ENCODE measurements at places on chromosomes 6 and 20. TPM values are rescaled to one million over a fixed set of nuclear protein-coding genes. Genes with fewer than 3 reads are reported as not detected.

ZNF391 gene
- total RNA-seq, result 0.18 TPM

DNA sequence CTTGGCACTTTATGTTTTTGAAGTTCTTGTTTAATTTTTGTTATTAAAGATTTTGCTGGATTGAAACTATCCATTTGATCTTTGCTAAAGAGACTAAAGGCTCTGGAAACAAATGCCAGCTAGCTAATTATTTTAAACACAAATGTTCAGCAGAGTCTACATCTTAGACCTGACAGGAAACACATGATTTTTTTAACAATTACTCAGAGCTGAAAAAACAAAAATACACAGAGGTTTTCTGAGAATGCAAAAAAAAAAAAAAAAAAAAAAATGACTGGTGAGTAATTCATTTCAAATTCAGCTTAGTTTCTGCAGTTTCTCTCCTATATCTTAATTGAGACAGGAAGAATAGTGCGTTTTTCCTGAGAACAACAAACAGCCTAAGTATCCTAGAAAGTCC is 448.0 kb downstream of the TENT5A start:
- H3K36me3 ChIP-seq, result no peaks in the 10 kb centered on the region
- no peak overlapping the region for H3K4me3 ChIP-seq
- no peaks in the 10 kb centered on the region for H3K4me1 ChIP-seq
- no peak for DNase-seq
- no peaks in the 10 kb centered on the region for H3K27me3 ChIP-seq

GRCh38 chr6:81969011-81969410 is 216.5 kb upstream of the TENT5A start:
- no peaks in the 10 kb centered on the region for H3K27me3 ChIP-seq
- H3K36me3 ChIP-seq, result no peaks in the 10 kb centered on the region
- no peak overlapping the region for H3K27ac ChIP-seq
- DNase-seq, result no peak
- no peaks in the 10 kb centered on the region for H3K4me1 ChIP-seq
- H3K4me3 ChIP-seq, result no peak overlapping the region

DNA sequence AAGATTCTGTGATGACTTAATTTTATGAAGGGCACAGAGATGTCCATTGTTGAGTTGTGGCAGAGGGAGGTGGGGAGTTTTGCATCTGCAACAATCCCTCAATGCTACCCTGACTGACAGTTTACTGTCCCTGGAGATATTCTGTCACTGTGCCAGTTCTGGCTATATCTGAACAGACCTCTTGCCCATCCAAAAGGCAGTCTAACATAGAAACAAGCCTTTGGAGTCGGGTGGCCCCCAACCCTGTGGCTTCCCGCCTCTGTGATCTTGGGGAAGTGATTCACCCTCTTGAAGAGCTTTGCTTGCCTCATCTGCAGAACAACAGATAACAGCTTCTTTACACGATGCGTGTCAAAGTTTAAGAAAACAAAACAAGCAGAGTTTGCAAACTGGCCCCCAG is 3.8 kb upstream of the E2F1 start:
- H3K4me3 ChIP-seq, result no peak overlapping the region
- DNase-seq, result peak; percentile 53
- no peaks in the 10 kb centered on the region for H3K27me3 ChIP-seq
- peak overlapping the region; percentile 51 for H3K27ac ChIP-seq

DNA sequence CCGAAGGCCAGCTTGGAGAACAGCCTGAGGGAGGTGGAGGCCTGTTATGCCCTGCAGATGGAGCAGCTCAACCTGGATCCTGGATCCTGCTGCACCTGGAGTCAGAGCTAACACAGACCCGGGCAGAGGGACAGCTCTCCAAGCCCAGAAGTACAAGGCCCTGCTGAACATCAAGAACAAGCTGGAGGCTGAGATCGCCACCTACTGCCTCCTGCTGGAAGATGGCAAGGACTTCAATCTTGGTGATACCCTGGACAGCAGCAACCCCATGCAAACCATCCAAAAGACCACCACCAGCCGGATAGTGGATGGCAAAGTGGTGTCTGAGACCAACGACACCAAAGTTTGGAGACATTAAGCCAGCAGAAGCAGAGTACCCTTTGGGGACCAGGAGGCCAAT is 223.5 kb upstream of the ID4 start:
- H3K4me3 ChIP-seq, result no peak overlapping the region
- no peaks in the 10 kb centered on the region for H3K36me3 ChIP-seq
- no peak overlapping the region for H3K27ac ChIP-seq
- H3K4me1 ChIP-seq, result no peaks in the 10 kb centered on the region
- DNase-seq, result no peak
- H3K27me3 ChIP-seq, result no peaks in the 10 kb centered on the region

Data from natural killer cell (primary cell).